ENCODE measurements at places on chromosomes 12 and 14.
A peak's percentile ranks its signal among the peaks of the same experiment; 100 is the strongest.

- DNase-seq: peak; percentile 75
Observed at GRCh38 chr12:113933201-113933786, 32.8 kb downstream of the RBM19 start.

GRCh38 chr14:105204931-105205672, 24.0 kb upstream of the NUDT14 start:
- no peak for DNase-seq

GRCh38 chr12:71760471-71760870, 5.8 kb downstream of the RAB21 start:
- no peak for DNase-seq

DNA sequence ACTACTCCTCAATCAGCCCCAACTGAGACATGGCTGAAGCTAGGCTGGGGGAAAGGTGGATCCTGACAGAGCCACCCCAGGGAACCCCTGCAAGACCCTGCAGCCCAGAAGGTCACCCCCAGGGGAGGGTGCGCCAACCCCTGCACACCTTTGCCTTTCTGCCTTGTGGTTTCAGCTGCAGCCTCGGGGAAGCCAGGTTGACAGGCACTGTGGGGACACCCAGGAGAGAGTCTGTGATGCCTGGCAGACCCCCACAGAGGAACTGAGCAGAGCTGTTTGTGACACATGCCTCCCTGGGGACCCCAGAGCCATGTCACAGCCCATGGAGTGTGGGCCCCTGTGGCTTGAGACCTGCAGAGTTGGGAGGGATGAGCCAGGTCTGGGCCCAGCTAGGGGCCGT, 11.8 kb upstream of the HHIPL1 start:
- DNase-seq: no peak

GRCh38 chr12:5185435-5186069, 141.9 kb downstream of the KCNA5 start:
- no peak for DNase-seq
